Parietal lobe (tissue), 2 donors: ENCODE measurements at places on chromosomes 6 and 20. TPM values are rescaled to one million over a fixed set of nuclear protein-coding genes. Genes with fewer than 3 reads are reported as not detected.

PKIG gene
- 23.2 TPM for total RNA-seq

EBF4 gene
- total RNA-seq, result 24.1 TPM

ZFP57 gene
- not detected for total RNA-seq

RPS6KA2 gene
- 47.9 TPM for total RNA-seq

ANKRD66 gene
- total RNA-seq, result 0.31 TPM

FANCE gene
- total RNA-seq, result 10.3 TPM

ECT2L gene
- 0.31 TPM for total RNA-seq

FBXO9 gene
- total RNA-seq, result 51.0 TPM

IL17F gene
- not detected for total RNA-seq

FAXC gene
- total RNA-seq, result 54.1 TPM

DYNLT2 gene
- 4.1 TPM for total RNA-seq

RAET1G gene
- not detected for total RNA-seq

IMPG1 gene
- total RNA-seq, result not detected

MC3R gene
- not detected for total RNA-seq

CCM2L gene
- total RNA-seq, result 2.8 TPM

RAET1L gene
- total RNA-seq, result not detected
